ENCODE measurements at places on chromosomes 4 and X.

- DNase-seq: peak; percentile 45
These were observed 807 bp downstream of the USP9X start for GRCh38 chrX:41085878-41086626.

GRCh38 chr4:88136249-88136648 is 22.2 kb downstream of the ABCG2 start:
- no peak for DNase-seq

GRCh38 chr4:138650929-138651448 is 364.6 kb upstream of the NOCT start:
- no peak for DNase-seq

DNA sequence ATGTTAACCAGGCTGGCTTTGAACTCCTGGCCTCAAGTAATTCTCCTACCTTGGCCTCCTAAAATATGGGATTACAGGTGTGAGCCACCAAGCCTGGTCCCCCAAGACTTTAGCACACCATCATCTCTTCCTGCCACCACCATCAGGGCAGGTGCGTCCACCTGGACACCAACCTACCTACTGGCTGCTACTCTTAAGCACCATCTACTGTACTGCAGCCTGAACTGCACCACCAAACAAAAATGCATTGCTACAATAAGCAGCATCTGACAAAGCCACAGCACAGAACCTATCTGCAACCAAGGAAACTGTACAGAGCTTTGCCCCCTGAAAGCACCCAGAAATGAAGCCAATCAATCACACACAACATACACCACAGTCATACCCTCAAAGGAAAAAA is 139.7 kb downstream of the EFHC2 start:
- no peak for DNase-seq

- DNase-seq: no peak
These were observed 49.6 kb downstream of the KLF8 start for GRCh38 chrX:56281789-56282188.
